ENCODE measurements at places on chromosomes 1 and 21.

- DNase-seq, result no peak
These were observed 259.8 kb downstream of the LMO4 start for GRCh38 chr1:87588495-87588894.

DNA sequence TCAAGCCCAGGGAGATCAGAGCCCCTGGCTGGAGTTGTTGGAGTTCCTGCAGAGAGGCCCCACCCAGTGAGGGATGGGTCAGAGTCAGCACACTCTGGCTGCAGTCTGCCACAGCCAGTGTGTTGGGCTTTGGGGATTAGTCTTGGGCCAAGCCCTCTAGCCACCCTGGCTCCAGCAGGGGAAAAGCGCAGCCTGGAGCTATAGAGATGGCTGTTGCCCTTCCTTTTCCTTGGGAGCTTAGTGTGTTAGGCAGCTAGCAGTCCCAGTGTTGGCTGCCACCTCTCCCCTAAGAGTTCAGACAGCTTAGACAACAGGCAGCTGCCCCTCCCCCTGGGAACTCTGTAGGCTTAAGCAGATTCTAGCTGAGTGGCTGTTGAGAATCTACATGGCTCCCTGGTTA lies 45.1 kb downstream of the DPT start:
- no peak for DNase-seq

GRCh38 chr1:85297855-85298629 lies 21.6 kb upstream of the BCL10 start:
- DNase-seq, result no peak

DNA sequence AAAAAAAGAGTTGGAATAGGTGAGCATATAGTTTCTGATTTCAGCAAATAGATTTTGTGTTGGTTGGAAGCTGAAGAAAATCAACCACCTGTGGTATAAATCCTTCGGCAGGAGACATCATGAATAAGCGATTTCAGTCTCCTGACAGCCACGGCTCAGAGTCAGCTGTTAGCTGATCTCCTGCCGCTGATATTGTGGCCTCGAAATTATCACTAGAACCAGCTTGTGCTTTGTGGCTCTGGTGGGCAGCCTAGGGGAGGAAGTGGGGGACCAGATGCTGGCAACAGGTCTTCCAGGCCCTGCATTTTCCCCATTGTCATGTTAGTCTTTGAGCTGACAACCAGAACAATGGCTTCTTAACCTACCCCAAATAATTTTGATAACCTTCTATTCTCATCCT lies 842 bp upstream of the GCSAML start:
- DNase-seq, result no peak

DNA sequence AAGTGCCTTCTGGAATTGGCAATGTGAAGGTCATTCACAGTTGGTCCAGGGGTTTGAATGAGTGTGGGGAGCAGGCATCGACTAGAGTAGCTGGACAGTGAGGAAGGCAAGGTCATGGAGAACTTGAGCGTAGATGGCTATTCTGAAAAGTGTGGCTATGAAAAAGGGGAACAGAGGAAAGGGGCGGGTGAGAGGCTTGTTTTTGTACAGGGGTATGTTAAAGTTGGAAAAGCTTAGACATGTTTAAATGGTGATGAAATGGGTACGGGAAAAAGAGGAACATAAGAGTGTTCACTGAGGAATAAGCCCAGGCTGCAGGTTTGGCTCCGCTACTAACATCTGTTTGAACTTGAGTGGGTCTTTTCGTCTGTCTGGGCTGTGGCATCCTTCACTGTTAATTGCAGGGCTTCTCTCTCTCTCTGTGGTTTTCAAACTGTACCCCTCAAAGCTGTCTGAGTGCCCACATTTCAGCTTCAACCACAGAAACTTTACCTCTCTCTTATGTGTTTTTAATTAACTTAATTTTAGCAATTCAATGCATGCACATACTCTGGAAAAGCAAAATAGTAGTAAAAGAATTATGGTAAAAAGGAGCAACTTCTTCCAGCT lies 70.8 kb upstream of the COA6 start:
- DNase-seq, result no peak

DNA sequence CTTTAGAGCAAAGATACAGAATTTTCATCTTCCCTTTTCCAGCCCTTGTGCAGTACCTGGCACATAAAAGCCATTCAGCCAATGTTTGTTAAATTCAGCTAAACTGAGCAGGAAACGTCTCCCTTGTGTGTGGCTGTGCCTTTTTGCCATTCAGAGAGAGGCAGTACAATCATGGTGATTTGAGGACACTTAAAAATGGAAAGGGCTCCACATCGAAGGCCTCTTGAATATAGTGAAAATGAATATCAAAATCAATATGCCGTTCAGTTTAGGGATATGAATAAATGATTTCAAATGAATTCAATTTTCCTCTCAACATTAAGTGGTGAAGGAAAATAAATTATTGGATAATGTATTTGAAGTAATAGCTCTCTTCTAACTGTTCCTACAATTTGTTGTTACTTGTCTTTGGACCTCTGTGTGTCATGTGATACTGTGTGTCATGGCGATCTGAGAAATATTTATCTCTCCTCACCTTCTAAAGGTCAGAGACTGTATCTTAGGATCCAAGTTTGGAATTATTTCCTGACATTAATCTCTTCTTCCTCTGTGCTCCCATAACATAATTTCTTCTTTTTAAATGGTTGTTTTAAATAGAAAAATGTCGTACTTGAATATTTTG lies 355.6 kb upstream of the ST6GALNAC5 start:
- DNase-seq, result no peak

DNA sequence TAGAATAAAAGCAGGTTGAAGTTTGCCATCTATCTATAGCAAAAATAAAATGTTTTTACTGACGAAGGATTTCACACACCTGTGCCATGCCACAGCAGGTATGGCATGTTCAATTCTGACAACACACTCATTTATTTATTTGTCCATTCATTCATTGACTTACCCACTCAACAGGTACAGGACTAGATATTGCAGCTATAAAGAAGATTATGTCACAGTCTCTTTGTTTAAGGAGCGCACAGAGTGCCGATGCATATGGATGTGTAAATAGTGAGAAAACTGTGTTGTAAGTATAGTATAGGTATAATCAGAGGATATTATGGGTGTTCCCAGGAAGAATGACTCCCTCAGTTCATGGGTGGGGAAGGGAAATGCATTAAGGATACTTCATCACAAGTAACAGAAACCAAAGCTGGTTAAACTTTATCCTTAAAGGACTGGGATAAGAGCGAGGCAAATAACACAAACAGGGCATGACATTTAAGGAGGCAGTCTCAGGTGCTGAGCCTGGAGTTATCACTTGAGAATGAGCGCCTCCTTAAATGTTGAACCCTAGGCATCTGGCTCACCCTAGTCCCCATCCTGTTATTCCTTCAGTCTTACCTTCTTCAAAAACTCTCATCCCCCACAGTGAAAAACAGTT lies 7.9 kb upstream of the ZRANB2 start:
- no peak for DNase-seq
